ENCODE measurements at places on chromosomes 11 and 22.

- peak; percentile 84 for DNase-seq
Observed at GRCh38 chr22:41966607-41967240, 2.5 kb upstream of the SEPTIN3 start.

GRCh38 chr11:10592331-10592730, 23.9 kb upstream of the LYVE1 start:
- no peak for DNase-seq

DNA sequence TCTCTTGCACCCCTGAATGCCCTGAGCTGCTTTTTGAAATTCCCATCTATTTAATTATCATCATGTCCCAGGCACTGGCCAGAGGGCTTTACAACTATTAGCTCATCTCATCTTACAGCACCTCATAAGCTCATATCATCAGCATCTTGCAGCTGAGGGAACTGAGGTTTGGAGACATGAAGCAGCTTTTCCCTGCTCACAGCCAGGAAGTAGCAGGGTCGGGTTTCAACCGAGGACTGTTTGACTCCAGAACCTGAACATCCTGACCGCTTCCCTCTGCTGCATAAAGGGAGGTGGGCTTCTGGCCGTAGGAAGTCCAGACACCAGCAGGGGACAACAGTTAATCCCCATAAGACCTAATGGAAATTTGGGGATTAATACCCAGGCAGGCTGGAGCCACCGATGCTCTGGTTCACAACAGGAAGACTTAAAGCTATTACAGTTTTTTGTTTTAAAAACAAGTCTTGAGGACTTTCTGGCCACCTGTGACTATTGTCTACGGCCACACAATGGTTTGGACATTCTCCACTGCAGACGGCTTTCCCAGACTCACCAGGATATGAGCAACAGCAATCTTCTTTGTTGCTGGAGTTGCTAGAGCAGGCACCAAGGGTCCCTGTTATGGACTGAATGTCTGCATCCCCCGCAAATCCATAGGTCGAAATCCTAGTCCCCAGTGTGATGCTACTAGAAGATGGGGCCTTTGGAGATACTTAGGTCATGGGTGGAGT, 47.4 kb downstream of the CHST1 start:
- DNase-seq: no peak

- no peak for DNase-seq
Observed at GRCh38 chr11:35009191-35009943, 92.9 kb downstream of the PDHX start.

DNA sequence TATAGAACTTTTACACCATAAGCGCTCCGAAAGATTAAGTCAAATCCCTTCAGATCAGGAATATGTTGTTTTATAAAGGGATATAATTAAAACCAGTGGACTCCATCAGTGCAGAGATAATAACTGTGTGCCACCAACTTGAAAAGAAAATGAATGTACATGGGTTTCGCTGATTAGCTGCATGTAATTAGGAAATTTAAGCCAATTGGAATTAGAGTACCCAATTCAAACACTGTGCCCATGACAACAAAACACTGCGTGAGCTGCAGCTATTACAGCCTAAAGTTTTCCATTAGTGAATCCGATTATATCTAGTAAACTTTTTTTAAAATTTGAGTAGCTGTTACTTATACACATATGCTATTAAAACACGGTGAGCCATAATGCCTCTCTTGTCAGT, 392.3 kb upstream of the ARHGAP42 start:
- peak; percentile 70 for DNase-seq

DNA sequence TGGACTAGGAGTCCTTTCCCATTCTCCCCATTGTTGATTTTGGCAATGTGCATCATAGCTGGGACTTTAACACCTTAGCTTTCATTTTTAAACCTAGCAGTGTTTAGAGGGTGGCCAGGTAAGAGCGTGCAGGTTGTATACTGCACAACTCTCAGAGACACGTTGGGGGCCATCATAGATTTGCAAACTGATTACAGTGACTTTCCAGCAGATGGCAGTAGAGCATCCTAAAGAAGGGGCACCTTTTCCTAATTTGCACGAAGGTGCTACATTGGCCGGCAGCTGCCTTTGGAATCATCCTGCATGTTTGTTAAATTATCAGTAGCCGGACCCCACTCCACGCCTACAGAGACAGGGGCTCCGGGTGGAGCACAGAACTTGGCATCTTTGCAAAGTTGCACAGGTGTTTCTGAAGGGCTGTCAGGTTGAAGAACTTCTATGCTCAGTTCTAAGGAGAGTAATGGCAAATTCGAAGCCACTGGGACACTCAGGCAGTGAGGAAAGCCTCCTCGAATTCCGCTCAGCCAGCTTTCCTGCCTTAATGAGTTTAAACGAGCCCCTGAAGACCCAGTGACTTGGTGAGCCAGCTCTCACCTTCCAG, 7.7 kb downstream of the LHFPL7 start:
- DNase-seq: peak; percentile 65

Measured in brain (organoid and tissue), 16 donors.